ENCODE measurements at places on chromosomes 12 and 14.

DNA sequence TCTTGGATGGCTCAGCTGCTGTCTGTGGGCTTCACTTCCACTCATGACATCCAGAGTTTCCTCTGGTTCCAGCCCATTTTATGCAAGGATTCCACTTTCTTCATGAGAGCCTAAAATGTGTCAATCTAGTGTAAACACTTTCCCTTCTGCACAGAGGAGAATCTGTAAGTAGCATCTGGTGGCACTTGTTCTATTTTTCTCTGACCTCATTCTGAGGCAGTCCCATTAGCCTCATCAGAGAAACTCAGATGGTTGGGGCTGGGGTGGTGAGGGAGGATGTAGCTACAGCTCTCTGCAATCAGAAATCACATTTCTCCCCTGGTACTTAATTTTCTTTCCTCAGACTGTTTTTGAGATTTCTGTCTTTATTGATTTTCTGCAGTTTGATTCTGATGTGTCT is 81.6 kb downstream of the PRMT8 start:
- DNase-seq: no peak

DNA sequence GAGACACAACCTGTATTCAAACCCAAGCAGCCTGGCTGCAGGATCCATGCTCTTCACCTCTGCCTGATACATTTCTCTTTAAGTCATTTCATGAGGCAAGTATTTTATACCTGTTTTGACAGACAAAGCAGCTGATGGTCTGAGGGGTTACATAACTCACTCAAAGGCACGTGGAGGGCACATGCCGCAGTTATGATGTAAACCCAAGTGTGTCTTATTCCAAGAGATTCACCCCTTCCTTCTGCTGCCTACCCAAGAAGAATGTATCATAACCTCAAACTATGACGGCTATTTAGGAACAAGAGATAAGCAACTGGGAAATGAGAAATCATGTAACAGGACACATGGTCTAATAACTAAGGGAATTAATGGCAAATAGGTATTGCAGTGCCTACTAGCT is 329.8 kb upstream of the TMPO start:
- DNase-seq: no peak

DNA sequence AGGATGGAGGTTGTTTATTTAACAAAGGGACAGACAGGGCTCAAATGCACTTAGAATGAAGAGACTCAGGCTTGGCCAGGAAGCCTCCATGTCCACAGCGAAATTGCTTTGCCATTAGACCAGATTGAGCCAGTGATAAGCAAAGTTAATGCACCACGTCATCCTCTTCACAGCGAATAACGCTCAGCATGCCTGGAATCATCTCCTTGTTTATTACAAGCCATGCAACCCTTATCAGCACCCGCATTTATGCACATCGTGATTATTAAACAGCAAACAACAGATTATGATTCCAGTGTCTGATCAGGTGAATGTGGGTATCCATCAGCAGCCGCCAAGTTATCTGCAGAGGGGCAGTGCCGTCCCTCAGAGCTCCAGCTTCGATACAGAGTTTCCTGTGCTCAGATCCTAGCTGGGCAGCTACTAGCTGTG is 175.0 kb upstream of the TMEM132C start:
- DNase-seq: no peak

GRCh38 chr12:50764286-50765094 is 589 bp downstream of the ATF1 start:
- DNase-seq: peak; percentile 84

- DNase-seq: no peak
Observed at GRCh38 chr12:131591714-131592709, 118.9 kb upstream of the SFSWAP start.

DNA sequence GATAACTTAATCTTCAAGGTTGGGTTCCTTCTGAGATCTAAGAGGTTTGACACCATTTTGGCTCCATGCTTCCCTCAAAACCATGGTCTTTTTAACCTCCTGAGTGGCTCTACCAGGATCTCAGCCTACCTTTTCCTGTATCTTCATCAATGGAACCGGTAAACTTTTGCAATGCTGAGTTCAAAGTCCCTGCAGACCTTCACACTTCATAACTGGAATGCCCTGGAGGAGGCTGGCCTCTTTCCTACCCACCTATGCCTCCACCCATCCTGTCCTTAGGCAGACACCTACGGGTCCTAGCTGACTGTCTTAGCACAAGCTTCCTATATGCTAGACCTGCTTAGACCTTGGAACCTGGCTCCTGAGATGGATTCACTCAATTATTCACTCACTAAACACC is 89.5 kb upstream of the EEA1 start:
- no peak for DNase-seq

DNA sequence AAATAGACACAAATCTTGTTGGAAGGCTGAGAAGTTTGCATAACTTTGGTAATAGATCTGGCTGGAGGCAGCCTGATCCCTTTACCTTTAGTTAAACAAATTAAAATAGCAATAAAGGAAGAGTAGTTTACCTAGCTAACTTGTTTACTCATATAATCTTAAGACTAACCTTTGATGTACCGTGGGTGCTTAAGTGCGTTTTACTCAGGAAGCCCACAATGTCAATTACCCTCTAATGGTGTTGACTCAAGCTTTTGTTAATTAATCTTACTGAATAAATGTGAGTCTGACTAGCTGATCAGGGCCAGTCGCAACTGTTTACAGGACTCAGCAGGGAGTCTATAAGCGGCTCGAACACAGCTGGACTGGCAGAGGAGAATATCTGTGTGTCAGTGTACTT is 51.5 kb downstream of the FAR2 start:
- DNase-seq: peak; percentile 56

DNA sequence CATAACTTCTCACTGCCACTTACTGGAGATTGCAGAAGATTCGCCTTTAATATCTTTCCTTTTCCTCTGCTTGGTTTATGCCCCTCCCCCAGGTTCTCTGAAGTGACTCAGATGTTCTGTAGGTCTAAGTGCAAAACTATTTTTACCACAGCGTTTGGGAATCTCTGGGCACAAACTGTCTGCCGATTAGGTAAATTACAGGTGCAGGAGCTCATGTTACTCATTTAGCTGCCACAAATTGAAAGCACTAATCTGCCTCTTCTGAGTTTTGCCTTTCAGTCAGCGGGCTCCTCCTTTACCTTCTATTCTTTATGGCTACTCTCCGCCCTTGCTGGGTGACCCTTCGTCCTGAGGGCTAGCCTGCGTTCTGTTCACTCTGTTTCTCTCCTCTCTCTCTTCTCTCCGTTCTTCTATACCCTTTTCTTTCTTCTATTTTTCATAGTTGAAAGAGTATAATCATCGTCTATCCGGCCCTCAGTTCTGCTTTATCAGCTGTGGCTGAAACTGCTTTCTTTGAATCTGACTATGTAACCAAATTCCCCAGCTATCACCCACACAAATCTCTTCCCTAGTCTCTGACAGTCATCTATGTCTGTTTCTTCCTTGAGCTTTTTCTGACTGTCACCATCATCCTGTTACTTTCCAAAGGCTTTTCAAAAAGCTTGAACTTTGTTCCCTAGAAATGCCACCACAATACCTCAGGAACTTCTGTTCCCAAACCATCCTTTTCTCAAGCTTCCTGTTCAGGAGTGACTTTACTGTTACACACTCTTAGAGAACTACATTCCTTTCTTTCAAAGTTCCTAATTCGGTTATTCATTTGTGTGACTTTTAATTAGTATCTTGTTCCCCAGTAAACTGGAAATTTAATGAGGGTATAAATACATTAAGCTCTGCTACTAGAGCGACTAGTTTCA is 4.3 kb upstream of the MYF6 start:
- DNase-seq: no peak

GRCh38 chr12:108724054-108724889 is 7.0 kb downstream of the CORO1C start:
- DNase-seq: no peak

DNA sequence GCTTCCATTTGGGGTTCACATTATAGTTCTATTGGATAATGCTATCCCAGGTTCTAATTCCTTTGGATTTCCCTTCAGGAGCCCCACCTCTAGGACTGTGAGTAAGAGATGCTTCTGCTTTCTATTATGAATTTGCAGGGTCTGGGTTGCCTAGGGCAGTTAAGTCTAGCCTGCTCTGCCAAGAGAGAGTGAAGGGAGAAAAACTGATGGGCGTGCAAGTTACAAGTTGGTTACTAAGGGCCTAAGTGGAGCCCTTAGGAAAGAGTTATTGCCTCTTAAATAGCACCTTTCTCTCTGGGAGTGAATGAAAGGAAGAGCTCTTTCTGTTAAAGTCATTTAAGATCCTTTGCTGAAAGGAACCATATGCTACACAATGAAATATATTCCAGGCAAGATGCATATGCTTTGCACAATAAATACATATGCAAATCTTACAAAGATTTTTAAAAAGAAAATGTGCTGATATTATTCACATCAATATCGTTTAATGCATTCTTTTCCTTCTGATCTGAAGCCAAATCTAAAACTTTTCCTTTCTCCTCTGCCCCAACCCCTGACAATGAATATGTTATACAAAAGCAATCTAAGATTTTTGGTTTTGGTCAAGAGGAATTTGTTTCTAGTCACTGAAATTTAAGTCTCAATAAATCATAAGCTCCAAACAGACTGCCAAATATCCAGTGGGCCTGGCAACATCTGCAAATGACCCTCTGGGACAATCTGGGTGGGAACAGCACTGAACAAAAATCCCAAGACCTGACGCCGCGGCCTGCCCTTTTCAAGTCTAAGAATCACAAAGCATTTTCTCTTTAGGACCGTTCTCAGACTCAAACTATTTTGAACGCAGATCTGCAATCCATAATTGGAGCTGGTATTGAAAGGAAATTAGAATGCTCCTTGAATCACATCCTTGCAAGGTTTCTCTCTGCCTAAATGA is 586.7 kb downstream of the ETNK1 start:
- no peak for DNase-seq

Data from neural progenitor cell (in vitro differentiated cells).